ENCODE measurements at places on chromosomes 3 and 15. TPM values are rescaled to one million over a fixed set of nuclear protein-coding genes. Genes with fewer than 3 reads are reported as not detected.

C2CD4A gene
- not detected for total RNA-seq

SPESP1 gene
- total RNA-seq, result 5.2 TPM

A4GNT gene
- total RNA-seq, result not detected

GCNT3 gene
- 0.36 TPM for total RNA-seq

LCTL gene
- total RNA-seq, result 1.4 TPM

AGBL1 gene
- total RNA-seq, result 0.73 TPM

PEAK1 gene
- total RNA-seq, result 56.3 TPM
